Caudate nucleus (tissue), 63 donors: ENCODE measurements at places on chromosomes 3 and 15.

DNA sequence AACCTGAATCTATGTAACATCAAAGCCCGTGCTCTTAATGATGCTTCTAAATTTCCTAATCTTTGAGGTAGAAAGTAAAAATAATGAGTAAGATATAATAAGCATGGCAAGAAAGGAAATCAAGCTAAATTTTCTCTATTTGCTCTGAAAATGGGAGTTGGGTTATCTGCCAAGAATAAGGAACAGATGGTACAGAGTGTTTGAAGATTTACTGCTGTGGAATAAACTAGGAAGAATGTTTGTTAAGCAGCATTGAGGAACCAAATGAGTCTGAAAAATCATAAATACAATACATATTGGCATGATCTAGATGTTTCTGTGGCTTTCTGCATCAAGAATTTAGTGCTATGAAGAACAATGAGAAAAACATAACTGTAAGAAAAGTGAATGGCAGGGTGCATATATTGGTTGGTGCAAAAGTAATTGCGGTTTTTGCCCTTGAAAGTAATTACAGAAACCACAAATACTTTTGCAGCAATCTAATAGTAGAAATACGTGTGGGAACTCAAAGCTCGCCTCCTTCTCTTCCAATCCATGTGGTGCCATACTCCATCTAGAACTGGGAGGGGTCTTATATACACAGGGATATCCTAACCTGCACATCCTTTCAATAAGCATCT lies 87.6 kb downstream of the SUCNR1 start:
- DNase-seq, result no peak

- DNase-seq, result no peak
Measured at GRCh38 chr3:126753191-126754160, 49.4 kb downstream of the CHCHD6 start.

- DNase-seq, result no peak
Measured at GRCh38 chr3:152970851-152971250, 135.9 kb downstream of the P2RY1 start.

DNA sequence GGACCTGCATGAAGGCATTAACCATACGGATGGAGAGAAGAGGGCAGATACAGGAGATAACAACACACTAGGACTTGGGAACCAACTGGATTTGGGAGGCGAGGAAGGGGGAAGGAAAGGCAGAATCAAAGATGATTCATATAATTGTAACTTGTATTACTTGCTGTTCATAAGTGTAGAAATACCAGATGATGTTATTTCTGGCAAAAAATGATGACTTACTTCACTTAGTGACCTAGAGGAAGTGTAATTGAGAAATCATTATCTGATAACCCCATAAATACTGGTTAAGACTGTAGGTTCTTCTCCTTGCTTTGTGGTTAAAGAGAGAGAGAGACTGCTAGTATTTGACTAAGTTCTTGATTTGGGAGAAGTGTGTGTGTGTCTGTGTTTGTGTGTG lies 50.5 kb upstream of the GK5 start:
- DNase-seq, result no peak

DNA sequence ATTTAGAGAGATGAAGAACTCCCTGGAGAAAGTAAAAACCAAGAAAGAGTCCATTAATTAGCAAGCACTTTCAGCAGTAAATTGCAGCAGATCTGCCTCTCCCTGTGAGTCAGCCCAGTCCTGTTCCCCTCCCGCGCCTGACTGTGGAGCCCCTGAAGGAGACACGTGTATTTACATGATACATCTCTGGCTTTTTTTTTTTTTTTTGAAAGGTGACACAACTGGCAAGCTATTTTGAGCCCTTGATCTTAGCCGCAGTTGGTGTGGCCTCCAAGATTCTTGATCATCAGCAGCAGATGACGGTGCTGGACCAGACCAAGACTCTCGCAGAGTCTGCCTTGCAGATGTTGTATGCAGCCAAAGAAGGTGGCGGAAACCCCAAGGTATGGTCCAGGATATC lies 271.8 kb upstream of the TPM1 start:
- DNase-seq, result no peak

- no peak for DNase-seq
Measured at GRCh38 chr3:147298511-147298982, 107.8 kb downstream of the ZIC4 start.

DNA sequence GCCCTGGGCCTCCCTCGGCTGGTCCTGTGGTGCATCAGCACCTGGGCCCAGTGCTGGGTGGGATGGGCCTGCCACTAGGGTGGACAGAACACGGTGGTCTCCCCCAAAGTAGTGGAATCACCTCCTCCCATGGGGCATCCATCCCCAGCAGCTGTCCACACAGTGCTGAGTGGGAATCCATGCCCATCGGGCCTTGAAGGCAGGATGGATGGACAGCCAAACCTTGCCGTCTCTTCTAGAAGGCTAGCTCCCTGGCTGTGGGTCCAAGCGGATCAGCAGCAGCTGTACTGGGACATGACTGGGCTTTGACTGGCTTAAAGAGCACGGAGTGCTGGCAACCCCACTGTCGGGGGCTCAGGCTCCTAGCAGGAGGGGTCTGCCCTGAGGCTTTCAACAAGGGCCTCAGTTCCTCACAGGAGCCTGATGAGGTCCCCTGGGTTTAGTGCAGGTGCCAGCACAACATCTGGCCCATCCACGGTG lies 123.9 kb downstream of the DNAJB8 start:
- no peak for DNase-seq

DNA sequence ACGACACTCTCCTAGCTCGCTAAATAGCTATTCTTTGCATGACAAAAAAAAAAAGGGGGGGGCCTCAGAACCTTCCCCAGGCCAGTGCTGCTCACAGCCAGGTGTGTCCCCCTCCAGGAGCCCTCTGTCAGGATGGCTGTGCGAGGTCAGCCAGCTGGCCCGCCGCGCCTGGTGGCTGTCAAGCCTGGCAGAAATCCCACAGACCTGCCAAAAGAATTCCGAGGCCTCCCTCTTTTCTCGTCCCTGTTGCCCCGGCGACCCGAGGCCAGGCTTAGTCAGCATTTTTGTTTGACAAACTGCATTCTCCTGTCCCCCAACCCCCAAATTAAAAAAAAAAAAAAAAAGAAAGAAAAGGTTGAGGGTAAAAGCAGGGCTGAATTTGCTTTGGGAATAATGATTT lies 61.9 kb downstream of the TM4SF4 start:
- DNase-seq, result no peak

- no peak for DNase-seq
Measured at GRCh38 chr3:56251343-56251945, 216.8 kb downstream of the ERC2 start.

DNA sequence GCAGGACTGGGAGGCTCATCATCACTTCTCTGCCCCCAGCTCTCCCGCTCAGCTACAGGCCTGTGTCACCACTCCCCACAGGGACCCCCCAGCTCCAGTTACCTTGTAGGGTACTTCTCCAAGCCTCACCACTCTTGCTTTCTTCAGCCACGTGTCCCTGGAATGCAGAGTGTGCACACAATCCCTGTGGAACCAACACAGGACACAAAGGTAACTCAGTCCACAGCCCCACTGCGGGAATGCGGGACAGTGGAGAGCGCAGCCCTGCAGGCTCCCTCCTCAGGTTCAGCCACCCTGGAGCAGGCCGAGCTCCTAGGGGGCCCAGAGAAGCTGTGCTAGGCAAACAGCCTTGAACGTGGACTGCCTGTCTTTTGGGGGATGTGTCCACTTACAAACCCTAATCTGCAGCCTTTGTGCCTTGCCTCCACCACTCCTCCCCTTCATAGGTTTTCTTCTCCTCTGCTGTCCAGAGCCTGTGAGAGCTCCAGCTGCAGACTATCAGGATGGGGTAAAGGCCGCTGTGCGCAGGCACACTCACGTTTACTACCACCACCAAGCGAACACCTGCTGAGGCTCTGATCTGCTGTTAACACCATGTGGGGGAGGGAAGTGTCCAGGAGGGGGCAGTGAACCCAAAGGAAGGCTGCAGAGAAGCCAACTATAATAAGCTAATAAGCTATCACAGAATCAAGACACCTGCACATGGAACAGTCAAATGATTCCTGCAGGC lies 26.0 kb downstream of the XPC start:
- DNase-seq, result no peak

GRCh38 chr3:114642951-114643741 lies 349.3 kb downstream of the TIGIT start:
- no peak for DNase-seq

GRCh38 chr3:31390466-31390865 lies 142.3 kb upstream of the STT3B start:
- DNase-seq, result no peak

DNA sequence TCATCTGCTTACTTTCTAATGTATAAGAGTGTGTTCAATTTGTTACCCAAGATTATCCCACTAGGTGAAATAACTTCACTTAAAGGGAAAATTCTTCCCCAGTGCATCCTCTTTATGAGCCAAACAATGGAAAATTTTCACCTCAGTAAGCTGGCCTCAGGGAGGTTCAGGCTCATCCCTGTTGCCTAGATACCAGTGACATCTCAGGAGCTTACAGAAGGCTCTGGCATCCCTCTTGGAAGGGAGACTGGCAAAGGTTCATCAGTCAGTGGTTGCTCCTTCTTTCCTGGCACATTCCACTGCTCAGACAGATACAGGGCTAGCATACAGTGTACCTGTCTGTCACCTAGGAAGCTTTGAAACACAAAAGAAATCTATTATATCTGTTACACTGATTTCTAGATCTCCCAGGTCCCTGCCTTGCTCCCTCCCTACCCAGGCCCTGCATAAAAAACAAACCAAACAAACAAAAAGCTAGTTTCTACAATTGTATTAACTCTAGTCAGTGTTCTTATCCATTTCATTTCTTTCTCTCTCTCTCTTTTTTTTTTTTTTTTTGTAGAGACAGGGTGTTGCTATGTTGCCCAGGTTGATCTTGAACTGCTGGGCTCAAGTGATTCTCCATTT lies 1.7 kb downstream of the IP6K2 start:
- DNase-seq, result no peak

GRCh38 chr15:66369773-66370651 lies 13.5 kb upstream of the TIPIN start:
- DNase-seq, result no peak

DNA sequence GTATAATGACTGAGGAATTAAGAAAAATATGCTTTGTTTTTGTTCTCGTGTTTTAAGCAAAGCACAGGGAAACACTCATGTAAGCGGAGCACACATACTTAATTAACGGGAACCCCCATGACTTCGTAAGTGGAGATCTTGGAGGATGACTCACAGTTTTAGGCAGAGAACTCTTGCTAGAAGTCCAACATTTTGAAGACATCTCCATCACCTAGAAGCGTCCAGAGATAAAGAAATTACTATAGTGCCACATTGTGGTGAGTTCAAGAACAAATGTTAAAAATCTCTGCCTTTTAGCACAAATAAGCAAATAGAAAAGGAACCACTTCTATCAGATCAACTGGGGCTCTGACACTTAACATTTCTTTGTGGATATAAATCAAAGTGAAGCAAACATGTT lies 194.1 kb upstream of the ARHGEF26 start:
- no peak for DNase-seq

GRCh38 chr3:51498876-51499738 lies 708 bp downstream of the DCAF1 start:
- DNase-seq, result peak; percentile 88

DNA sequence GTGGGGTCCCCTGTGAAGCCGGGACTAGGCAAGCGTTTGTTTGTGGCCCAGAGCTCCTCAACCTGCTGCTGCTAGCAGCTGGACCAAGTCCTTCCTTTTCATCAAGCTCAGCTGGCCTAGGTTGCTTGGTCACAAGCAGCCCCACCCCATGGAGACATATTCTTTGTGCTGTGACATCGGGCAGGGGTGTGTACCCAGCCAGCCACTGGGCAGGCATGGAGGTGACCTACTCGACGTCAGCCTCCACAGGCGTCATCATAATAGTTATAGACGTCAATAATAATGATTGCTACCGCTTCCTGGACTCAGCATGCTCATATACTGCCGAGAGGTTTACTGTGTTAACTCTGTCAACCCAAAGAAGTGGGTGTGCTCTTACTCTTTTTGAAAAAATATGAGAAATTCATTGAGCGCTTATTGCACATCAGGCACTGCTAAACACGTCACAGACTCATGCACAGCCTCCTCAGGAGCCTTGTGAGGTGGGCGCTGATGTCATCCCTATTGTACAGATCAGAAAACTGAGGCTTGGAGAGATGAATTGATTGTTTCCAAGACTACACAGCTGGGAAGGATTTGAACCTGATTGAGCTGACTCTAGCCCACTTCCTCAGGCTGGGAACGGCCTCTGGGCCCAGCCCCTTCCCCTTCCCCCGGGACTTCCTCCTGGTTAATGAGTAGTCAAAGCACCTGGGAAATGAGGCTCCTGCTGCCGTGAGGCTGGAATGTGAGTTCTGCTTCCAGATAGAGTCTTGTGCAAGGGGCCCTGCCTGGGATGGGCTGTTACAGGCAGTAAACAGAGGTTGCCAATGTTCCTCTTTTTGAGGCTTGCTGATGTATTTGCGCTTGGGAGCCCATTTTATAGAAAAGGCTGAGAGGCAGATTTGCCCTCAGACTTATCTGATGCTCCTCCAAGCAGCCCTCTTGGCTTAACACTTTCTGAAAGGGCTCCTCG lies 16.2 kb downstream of the SLC6A6 start:
- DNase-seq, result no peak

GRCh38 chr3:11898611-11899325 lies 52.1 kb upstream of the TAMM41 start:
- DNase-seq, result no peak

DNA sequence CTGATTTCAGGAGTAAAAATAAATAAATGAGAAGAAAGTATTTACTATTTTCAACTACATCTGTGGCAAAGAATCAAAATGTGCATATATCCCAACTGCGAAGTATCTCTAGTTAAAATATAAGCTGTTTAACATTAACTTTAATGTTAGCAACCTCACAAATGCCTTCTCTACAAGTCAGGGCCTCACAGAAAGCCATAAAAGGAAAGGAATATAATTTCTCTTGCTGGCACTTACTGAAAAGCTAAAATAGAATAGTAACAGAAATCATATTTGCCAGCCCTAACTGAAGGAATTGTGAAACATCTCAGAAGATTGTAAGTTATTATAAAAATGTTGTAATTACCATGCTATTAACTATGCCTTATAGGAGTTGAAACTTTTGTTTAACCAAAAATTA lies 65.1 kb upstream of the MBNL1 start:
- no peak for DNase-seq

- DNase-seq, result no peak
Measured at GRCh38 chr3:127438371-127438770, 150.5 kb upstream of the PRR20G start.

GRCh38 chr3:144480416-144480919 lies 508.8 kb downstream of the DIPK2A start:
- no peak for DNase-seq

GRCh38 chr15:101390060-101390459 lies 95.0 kb upstream of the SNRPA1 start:
- DNase-seq, result no peak

DNA sequence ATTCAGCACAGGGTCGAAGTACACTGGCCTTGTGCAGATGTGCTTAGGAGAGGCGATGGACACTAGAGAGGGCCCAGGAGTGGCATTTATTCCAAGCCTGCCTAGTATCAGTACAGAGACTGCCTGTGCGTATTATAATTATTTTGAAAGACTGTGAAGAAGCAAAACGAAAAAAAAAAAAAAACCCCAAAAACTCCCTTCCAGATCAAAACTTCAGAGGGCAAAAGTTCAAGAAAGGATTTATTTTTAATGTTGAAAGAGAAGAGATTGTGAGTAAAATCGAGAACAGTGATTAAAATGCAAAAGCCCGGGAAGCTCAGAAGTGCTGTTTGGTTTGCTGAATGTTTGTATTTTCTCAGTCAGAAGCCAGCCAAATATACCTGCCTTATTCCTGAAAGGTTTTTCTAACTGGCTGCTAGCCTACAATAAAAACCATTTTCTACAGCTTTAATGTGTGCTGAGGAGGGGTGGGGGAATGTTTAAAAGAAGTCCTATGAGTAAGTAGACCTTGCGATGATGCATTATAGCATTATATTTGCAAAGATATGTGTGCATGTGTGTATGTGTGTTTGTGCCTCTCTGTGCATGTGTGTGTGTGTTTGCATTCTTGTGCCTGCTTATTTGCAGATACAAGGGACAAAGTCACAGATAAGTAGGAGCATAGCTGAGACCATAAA lies 19.3 kb upstream of the LZTFL1 start:
- DNase-seq, result no peak
